ENCODE measurements at places on chromosomes 4 and X.

DNA sequence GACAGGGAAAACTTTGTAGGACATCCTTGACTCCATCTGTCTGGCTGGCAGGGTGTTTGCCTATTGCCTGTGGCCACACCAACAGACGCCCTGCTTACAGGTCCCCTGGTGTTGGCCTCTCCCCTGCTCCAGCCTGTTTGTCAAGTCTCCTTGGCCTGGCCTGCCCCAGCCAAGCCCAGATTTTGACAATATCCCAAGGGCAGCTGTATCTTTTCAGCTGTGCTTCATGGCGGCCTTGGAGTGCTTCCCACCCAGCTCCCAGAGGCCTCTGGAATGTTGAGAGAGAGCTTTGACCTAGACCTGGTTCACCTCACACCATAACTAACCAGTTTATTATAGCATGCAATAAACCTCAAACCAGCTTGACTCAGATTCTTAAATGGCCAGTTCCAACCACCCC, 204.0 kb upstream of the NHS start:
- DNase-seq, result no peak

DNA sequence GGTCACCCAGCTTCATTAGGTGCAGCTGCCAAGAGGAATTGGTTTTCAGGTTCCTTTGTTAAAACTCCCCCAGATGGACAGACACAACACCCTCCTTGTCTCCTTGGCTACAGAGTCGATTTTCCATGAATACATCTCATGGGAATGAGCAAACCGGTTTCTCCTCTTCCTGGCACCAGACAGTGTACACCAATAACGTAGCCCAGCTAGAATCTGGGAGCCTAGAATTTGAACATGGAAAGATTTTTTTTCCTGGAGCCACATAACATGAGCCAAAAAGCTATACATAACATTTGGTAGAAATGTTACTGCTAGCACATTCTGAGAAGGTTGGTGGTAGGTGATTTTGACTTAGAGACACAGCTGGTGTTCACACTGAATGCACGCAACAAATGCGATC, 62.9 kb upstream of the SLC34A2 start:
- DNase-seq, result no peak

DNA sequence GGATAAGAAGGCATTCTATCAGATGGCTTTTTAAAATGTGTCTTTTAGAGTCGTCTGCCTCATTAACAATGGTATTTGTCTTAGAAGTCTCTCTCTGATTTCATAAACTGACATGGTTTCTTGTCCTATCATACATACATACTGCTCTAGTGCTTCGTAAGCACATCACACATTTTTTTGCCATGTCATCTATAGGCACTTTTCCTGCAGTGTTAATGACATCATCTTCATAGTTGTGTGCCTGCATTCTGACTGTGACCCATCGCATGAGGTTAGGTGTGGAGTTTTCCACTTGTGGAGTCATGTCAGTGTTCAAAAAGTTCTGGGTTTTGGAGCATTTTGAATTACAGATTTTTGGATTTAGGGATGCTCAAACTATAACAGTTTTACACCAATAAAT, 361.6 kb upstream of the SPOCK3 start:
- DNase-seq, result no peak

DNA sequence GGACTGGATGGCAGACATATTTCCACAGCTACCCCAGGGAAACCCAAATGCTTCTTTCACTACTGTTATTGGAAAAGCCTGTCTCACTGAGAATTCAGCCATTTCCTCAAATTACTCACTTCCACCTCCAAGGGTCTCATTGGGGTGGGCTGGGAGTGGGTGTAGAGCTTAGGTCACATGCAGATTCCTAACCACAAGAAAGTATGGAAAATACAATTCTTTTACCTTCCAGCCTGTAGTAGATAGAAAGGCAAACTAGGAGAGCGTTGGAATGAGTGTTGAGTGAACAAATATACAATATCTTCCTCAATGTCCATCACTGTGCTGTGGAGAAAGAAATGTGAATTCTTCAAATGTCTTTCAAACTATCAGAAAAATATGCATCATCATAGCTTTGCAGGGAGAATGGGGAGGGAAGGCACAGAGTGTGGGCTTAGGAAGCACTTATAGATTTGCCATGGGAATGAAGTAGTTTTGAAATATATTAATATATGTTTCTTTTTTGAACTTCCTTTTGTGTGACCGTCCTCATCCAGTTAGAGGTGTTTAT, 245.3 kb upstream of the JADE1 start:
- DNase-seq, result no peak

DNA sequence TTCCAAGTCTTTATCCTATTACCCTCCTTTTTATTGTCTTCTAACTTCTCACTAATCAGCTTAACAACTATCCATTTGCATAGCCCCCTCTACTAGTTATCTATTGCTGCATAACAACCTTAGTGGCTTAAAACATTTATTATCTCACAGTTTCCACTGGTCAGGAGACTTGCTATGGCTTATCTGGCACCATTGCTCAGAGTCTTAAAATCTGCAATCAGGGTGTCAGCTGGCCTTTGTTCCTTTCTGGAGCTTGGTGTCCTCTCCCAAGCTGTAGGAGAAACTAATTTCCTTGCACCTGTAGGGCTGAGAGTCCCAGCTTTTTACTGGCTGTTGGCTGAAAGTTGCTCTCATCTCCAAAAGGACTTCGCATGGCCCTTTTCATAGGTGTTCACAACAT, 137.0 kb upstream of the SMIM31 start:
- no peak for DNase-seq

- no peak for DNase-seq
These were observed 1060.5 kb upstream of the INTU start for GRCh38 chr4:126572264-126572663.

DNA sequence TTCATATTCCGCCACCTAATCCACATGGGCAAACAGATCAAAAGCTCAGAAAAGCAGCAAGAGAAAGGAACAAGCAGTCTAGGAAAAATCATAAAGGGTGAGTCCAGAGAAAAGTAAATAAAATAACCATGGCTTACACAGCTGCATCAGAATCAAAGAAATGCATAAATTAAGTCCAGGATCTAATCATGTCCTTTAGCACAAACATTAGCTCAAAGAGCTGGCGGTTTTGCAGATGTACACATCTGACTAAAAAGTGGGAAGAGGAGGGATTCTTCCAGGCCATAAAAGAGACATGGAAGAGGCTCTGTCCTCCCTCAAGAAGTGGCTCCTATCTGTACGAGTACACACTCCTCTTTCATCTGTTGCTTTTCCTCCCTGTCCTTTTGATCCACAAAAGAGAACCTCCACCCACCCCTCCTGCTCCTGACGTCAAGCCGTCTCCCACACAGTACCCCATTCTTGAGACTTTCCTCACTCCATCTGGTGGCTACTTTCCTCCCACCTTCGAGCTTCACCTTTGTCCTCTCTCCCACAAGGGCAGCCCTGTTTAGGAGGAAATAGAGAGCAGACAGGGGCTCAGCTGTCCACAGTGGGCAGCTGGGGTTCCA, 92.5 kb downstream of the RASL11B start:
- DNase-seq, result no peak

DNA sequence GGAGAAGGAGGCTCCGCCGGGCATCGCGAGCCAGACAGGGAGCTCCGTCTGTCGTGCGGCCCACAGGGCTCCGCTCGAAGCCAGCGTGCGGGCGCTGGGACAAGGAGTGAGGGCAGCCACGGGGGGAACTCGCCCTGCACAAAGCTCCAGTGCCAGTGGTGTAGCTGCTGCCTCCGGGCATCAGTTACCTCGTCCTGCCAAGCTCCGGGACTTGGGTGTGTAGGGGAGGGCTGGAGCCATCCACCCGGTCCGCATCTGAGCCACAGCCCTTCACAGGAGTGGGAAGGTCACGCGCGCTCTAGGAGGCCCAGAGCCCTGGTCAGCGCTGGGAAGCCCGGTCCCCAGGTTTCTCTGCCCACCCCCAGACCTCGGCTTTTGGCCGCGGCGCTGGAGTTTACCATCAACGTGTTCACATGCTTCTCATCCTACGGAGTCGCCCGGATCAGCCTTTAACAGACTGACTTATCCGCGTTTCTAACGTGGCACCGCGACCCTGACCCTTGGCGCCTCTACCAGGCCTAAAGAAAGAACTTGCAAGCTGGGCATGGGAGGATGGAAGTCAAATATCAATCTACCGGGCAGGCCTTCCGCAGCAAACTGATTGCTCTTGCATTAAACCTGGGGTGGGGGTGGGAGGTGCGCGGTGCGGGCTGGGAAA, 8.4 kb upstream of the PRDM8 start:
- DNase-seq, result no peak

- no peak for DNase-seq
These were observed 372.7 kb downstream of the C4orf33 start for GRCh38 chr4:129468624-129469023.

DNA sequence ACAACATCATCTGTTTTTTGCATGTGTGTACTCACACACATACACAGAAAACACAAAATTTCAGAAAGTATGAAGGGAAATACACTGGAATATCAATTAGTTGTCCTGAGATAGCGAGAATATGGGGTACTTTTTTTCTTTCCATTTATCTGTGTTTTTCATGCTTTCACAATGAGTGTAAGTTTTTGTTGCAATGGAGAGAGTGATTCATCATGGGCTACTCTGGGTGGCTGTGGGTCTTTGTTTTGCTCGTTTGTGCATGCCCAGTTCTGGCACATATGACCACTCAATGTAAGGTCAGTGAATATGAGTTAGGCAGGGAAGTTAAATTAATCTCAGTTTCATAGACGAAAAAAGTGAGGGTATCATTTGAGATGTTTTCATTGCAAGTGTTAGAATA, 26.9 kb downstream of the XK start:
- no peak for DNase-seq

DNA sequence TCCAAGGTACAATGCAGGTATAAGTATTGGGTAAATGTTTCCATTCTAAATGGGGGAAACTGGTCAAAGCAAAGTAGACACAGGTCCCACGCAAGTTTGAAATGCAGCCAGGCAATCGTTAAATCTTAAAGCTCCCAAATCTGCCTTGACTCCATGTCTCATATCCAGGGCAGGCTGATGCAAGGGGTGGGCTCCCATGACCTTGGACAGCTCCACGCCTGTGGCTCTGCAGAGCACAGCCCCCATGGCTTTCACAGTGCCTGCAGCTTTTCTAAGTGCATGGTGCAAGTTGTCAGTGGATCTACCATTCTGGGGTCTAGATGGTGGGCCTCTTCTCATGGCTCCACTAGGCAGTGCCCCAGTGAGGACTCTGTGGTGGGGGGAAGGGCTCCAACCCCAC, 436.4 kb downstream of the DMD start:
- DNase-seq, result no peak

- DNase-seq, result no peak
These were observed 21.7 kb downstream of the UGDH start for GRCh38 chr4:39505581-39505980.

DNA sequence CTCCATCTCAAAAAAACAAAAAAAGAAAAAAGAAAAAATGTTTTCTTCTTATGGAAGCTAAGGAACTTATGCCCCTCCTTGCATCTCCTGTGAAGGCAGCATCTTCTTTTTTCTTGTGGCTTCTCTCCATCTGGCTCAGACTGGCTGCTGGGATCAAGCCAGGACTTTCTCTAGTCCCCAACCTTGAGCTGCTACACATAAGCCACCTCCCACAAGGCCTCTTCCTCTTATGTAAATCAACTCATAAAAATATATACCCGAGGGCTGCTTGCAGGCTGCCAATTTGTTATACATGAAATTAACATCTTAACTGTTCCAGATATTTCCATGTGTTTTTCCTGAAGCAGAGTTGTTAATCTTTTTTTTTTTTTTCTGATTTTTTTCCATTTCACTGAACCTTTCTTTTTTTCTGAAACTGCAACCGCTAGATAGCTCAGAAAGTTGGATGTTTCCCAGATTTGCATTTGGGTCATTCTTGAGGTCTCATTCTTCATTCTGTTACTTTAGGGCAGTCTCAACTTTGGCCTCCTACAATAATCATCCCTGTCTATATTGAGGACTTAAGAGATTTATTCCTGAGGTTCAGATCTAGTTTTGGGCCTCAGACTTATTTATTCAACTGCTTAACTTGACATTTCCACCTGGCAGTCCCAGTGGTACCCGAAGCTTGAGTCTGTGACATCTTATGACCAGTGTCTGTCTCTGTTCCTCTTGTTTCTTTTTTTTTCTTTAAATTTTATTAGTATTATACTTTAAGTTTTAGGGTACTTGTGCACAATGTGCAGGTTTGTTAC, 10.3 kb downstream of the SNX25 start:
- peak; percentile 74 for DNase-seq

- DNase-seq, result no peak
These were observed 81.5 kb downstream of the SHROOM2 start for GRCh38 chrX:9867753-9868152.

GRCh38 chrX:73126240-73126639, 46.9 kb upstream of the PABPC1L2A start:
- no peak for DNase-seq

DNA sequence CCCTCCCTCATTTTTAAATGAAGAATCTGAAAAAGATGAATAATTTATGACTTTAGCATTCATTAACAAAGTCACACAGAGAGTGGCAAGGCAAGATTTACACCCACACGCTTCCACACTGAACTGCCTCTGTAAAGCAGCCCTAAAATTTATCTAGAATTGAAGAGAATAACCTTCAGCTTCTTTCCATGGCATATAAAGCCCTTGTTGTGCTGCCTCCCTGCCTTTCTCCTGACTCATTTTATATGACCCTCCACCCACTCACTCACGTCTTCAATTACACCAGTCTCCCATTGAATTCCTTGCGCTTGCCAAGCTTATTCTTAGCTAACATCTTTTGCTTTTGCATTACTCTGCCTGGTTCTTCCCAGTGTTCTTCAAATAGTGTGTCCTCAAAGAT, 2649.3 kb downstream of the PCDH7 start:
- DNase-seq, result peak; percentile 31

DNA sequence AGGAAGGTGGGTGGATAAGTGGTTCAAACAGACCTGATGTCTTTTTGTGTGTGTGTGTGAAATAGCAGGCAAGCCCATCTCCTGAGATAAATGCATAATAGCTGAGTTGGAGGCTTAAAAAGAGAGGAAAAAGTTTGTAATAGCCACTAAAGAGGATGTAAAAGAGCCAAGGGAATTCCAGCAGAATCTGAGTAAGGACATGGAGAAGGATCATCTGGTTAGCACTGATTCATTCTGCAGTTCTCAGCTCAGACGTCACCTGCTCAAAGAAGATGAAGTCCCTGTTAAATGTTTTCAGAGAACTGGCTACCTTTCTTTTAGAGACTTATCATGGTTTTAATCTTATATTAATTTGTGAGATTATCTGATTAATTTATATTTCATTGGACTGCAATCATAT, 21.0 kb upstream of the IL13RA2 start:
- DNase-seq, result no peak
